Hindlimb muscle (tissue), 1 donor: ENCODE measurements at places on chromosomes 5 and 9. TPM values are rescaled to one million over a fixed set of nuclear protein-coding genes. Genes with fewer than 3 reads are reported as not detected.

DNA sequence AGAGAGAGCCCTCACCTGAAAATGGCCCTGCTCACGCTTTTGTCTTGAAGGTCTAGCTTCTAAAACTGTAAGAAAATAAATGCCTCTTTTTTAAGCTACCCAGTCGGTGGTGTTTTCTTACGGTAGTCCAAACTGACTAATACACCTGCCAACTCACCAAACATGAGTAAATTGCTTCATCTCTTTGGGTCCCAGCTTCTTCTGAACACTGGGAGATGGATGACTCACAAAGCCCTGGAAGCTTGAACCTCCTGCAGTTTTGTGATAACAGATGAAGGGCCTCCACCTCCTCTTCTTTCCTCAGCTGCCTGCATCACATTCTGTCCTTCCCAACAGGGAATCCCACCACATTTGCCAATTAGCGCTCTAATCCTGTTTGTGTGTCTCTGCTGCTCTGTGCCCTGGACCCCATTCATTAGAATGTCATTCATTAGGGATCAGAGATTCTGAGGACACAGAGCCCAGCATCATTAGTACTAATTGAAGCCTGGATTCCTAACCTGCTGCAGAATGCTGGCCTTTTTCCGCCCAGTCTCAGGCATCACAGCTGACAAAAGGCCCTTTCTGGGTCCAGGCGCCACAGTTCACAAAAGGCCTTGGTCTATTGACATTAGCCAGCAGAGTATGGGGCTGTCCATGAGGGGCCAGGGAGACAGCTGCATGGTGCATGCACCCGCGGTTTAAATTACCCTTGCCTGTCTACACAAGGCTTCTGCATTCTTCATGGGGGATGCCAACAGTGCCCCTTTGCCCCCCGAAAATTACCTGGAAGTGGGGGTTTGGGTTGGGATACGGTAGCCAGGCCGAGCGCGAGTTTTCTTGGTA, 349.3 kb downstream of the SEMA5A start:
- DNase-seq: no peak

DNA sequence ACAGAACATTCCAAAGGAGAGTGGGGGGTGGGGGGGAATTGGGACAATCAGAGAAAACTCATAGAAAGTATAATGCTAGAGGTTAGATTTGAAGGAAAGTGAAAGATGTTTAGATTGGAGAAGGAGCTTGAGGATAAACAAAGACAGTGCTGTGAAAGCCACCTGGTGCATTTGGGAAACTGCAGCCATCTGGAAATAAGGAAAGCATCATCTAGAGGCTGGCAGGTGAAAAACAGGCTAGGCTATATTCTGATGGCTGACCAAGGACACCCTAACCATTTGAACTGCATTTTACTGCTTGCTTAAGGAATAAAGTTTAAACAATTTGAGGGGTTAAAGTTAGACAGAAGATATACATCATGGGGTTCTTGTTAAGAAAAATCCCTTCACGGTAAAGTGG, 296.4 kb downstream of the CETN3 start:
- DNase-seq: no peak

GRCh38 chr5:148398698-148399121, 15.0 kb downstream of the FBXO38 start:
- no peak for DNase-seq

- DNase-seq: no peak
Observed at GRCh38 chr5:119082691-119083090, 11.8 kb downstream of the DMXL1 start.

Gene FCN2
- not detected for polyA plus RNA-seq

Gene GABRP
- polyA plus RNA-seq: 0.67 TPM
